Smooth muscle cell of the pulmonary artery (primary cell): ENCODE measurements at places on chromosomes 1 and 21. TPM values are rescaled to one million over a fixed set of nuclear protein-coding genes. Genes with fewer than 3 reads are reported as not detected.

NES gene
- 43.7 and 57.4 TPM in 2 replicates for total RNA-seq

RNF186 gene
- total RNA-seq = not detected in 2 replicates

MPL gene
- not detected in 2 replicates for total RNA-seq

TMEM82 gene
- not detected in 2 replicates for total RNA-seq

HCN3 gene
- total RNA-seq = 0.91 and 1.4 TPM in 2 replicates

SPRR5 gene
- total RNA-seq = not detected in 2 replicates

SERTAD4 gene
- 13.6 and 22.2 TPM in 2 replicates for total RNA-seq

PLPP3 gene
- 49.2 and 306 TPM in 2 replicates for total RNA-seq

ATP6V1G3 gene
- total RNA-seq = not detected in 2 replicates

GABRD gene
- not detected in 2 replicates for total RNA-seq

ZNF683 gene
- total RNA-seq = not detected in 2 replicates

RIIAD1 gene
- total RNA-seq = not detected in 2 replicates

CCDC190 gene
- total RNA-seq = 1.3 and 1.8 TPM in 2 replicates

OR2T27 gene
- not detected in 2 replicates for total RNA-seq

TRNP1 gene
- 13.0 and 15.4 TPM in 2 replicates for total RNA-seq

SIM2 gene
- total RNA-seq = under 0.01 and 0.13 TPM in 2 replicates

TRIM58 gene
- total RNA-seq = 0.07 and 0.13 TPM in 2 replicates

STYXL2 gene
- not detected in 2 replicates for total RNA-seq

RHOU gene
- 0.91 and 1.1 TPM in 2 replicates for total RNA-seq

APOBEC4 gene
- not detected in 2 replicates for total RNA-seq

GPR25 gene
- total RNA-seq = not detected in 2 replicates

HSF2BP gene
- 1.3 and 2.8 TPM in 2 replicates for total RNA-seq

GPR89B gene
- 13.9 and 14.8 TPM in 2 replicates for total RNA-seq

SIK1 gene
- 0.98 and 7.6 TPM in 2 replicates for total RNA-seq

FNDC10 gene
- 3.6 and 8.2 TPM in 2 replicates for total RNA-seq

LAMC2 gene
- total RNA-seq = 3.4 and 192 TPM in 2 replicates

CR2 gene
- not detected in 2 replicates for total RNA-seq

HJV gene
- not detected in 2 replicates for total RNA-seq

FLG2 gene
- total RNA-seq = not detected in 2 replicates

EPHB2 gene
- 12.2 and 72.5 TPM in 2 replicates for total RNA-seq

ZNF697 gene
- 10.1 and 14.5 TPM in 2 replicates for total RNA-seq

SLC5A9 gene
- total RNA-seq = not detected in 2 replicates

NBPF20 gene
- 4.8 and 10.0 TPM in 2 replicates for total RNA-seq

MTARC2 gene
- 5.3 and 10.5 TPM in 2 replicates for total RNA-seq

SMPDL3B gene
- total RNA-seq = 0.07 TPM in 1 of 2 replicates, not detected in the other

AMPD1 gene
- not detected in 2 replicates for total RNA-seq

TMEM51 gene
- total RNA-seq = 1.5 and 2.2 TPM in 2 replicates

TFF1 gene
- total RNA-seq = not detected in 2 replicates

BARHL2 gene
- total RNA-seq = not detected in 2 replicates

DNM3 gene
- 0.76 and 0.78 TPM in 2 replicates for total RNA-seq

NMNAT2 gene
- total RNA-seq = 0.33 and 2.3 TPM in 2 replicates

OR6N1 gene
- not detected in 2 replicates for total RNA-seq

PTPRC gene
- 0.03 and 0.39 TPM in 2 replicates for total RNA-seq

BRINP2 gene
- 0.07 TPM in 1 of 2 replicates, not detected in the other for total RNA-seq

MYBPH gene
- 0.07 TPM in 1 of 2 replicates, not detected in the other for total RNA-seq

PTPN22 gene
- 0.91 and 4.7 TPM in 2 replicates for total RNA-seq

CCDC30 gene
- 1.4 and 1.9 TPM in 2 replicates for total RNA-seq

METTL25B gene
- total RNA-seq = 12.4 and 15.2 TPM in 2 replicates

WNT2B gene
- total RNA-seq = 4.7 and 6.1 TPM in 2 replicates

ZNF672 gene
- 19.6 and 22.9 TPM in 2 replicates for total RNA-seq

SLAMF9 gene
- 0.26 and 0.59 TPM in 2 replicates for total RNA-seq
